ENCODE measurements at places on chromosomes 7 and 10.

GRCh38 chr7:41148521-41148951 is 554.4 kb downstream of the INHBA start:
- no peak for DNase-seq

DNA sequence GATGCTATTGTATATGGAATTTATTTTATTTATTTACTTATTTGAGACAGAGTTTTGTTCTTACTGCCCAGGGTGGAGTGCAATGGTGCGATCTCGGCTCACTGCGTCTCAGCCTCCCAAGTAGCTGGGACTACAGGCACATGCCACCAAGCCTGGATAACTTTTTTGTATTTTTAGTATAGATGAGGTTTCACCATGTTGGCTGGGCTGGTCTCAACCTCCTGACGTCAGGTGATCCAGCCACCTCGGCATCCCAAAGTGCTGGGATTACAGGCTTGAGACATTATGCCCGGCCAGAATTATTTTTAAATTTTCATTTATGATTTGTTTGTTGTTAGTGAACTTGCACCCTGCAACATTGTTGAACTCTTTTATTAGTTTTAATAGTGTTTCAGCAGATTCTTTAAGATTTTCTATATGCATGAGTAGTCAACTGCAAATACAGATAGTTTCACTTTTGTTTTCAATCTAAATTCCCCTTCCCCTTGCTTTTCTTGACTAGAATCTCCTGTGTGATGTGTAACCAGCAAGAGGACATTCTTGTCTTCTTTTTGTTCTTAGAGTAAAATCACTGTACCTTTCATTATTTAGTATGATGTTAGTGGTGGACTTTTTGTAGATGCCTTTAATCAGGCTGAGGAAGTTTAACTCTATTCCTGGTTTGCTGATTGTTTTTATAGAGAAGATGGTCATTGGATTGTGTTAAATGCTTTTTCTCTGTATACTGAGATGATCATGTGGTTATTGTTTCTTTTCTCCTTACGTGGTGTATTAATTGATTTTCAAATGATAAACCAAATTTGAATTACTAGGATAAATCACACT is 27.8 kb downstream of the ZNF33A start:
- no peak for DNase-seq

DNA sequence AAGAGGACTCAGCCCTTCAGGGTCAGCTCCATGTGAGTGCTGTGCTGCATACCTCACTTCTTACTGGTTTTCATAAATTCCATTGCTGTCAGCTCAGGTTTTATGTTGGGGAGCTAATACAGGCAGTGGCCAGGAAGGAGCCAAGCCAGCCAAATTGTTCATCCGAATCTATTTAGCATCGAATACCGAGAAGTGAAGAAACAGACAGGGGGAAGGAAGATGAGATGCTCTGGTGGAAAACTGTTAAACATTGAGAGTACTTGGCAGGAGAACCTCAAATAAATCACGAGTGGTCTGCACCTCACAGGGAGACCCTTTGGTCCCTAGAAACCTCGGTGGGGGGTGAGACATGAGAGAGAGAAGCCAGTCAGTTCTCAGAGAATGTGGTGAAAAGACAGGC is 196.0 kb upstream of the TMEM72 start:
- DNase-seq: no peak

DNA sequence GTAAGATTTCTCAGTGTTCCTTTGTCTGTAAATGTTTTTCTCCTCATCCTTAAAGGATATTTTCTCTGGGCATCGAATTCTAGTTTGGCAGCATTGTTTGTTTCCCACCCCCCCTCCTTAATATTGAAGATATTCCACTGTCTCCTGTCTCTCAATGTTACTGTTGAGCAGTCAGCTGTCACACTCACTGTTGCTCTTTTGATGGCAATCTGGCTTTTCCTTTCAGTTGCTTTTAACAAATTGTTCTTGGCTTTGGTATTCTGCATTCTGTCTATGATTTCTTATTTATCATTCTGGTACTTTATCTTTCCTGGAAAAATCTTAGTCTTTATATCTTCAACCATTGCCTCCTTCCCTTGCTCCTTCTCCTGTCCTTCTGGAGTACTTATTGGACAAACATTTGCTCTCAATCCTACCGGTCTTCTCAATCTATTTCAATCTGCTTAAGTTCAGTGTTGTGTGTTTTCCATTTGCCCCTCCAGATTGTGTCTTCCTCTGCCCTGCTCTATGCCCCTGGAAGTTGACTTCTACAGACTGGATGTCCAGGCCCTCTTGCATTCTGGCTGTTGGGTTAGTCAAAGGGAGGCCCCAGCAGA is 9.3 kb upstream of the GTPBP4 start:
- no peak for DNase-seq

DNA sequence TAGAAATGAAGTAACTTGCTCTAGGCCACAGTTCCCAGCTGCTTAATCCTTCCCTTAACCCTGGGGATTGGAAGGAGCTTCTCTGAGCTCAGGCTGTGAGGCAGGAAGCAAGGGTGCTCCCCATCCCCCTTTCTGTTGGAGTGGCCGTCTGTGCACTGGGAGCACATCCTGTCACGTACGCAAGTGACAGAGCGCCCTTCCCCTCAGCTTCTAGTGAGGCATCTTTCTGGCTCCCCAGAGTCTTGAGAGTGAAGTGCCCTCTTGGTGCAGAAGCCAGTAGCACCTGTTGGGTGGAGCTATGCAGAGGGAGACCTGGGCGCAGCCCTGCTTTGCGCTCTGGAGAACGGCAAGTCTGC is 47.8 kb downstream of the SHH start:
- DNase-seq: no peak

GRCh38 chr10:33596422-33596821 is 262.0 kb upstream of the NRP1 start:
- DNase-seq: no peak

DNA sequence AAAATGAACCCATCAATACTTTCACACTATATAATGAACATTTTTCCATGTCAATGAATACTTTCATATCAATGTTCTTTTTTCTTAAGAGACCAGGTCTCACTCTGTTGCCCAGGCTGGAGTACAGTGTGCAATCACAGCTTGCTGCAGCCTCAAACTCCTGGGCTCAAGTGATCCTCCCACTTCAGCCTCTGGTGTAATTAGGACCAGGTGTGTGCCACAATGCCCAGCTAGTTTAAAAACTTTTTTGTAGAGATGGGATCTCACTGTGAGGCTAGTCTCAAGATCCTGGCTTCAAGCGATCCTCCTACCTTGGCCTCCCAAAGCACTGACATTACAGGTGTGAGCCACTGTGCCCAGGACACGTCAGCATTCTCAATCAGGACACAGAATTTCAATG is 85.2 kb downstream of the SH3PXD2A start:
- no peak for DNase-seq

- peak; percentile 26 for DNase-seq
Observed at GRCh38 chr10:7121154-7121797, 289.6 kb downstream of the SFMBT2 start.

GRCh38 chr10:70122742-70123141 is 9.9 kb downstream of the AIFM2 start:
- DNase-seq: no peak

- DNase-seq: no peak
Observed at GRCh38 chr10:134247-135131, 766 bp upstream of the ZMYND11 start.

DNA sequence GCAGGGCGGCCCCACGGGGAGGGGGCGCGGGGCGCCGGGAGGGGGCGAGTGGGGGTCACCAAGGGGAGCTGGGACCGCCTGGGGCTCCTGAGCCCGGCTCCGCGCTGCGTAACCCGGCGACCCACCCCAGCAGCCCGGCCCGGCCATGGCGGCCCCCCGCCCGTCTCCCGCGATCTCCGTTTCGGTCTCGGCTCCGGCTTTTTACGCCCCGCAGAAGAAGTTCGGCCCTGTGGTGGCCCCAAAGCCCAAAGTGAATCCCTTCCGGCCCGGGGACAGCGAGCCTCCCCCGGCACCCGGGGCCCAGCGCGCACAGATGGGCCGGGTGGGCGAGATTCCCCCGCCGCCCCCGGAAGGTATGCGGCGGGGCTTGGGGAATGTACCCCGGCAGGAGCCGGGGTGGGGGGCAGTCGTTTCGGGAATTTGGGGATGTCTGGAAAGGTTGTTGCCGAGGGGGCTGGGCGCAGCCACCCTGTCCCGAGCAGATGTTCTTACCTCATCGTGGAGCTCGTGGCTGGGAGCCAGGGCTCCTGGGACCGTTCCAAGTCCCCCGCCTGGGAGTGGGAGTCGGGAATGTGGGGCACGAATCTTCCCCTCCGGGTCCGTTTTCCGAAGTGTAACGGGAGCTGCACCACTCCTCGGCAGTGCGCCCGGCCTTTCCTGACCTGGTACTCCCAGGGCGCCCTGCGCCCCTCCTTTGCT is 431 bp downstream of the ZYX start:
- DNase-seq: no peak

- no peak for DNase-seq
Observed at GRCh38 chr7:22025983-22026382, 80.3 kb upstream of the CDCA7L start.

DNA sequence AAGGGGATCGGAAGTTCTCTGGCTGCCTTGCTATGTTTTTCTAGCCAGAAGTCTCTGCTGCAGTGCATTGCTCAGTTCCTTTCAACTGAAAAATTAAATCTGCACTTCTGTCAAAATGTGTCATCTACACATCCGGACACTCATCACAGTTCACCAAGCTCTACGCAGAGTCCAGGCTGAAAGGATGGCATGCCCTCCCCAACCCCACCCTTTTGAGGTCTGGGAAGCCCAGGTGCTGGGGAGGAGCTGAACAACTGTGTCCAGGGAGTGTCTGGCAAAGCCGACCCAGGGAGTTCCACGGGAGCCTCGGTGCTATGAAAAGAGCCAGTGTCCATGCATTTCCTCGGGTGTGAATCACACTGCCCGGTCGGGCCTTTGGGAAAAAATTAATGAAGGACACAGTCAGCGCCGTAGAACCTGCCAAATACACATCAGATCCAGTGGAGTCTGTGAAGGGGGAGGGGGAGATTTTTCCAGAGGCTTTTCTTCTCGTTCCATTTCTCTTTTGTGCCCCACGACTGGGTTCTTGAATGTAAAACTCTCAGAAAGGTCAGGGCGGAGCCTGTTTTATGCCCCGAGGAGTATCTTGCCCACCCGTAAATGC is 757 bp upstream of the PALS2 start:
- no peak for DNase-seq

- DNase-seq: no peak
Observed at GRCh38 chr10:43354879-43355380, 16.5 kb upstream of the FXYD4 start.

DNA sequence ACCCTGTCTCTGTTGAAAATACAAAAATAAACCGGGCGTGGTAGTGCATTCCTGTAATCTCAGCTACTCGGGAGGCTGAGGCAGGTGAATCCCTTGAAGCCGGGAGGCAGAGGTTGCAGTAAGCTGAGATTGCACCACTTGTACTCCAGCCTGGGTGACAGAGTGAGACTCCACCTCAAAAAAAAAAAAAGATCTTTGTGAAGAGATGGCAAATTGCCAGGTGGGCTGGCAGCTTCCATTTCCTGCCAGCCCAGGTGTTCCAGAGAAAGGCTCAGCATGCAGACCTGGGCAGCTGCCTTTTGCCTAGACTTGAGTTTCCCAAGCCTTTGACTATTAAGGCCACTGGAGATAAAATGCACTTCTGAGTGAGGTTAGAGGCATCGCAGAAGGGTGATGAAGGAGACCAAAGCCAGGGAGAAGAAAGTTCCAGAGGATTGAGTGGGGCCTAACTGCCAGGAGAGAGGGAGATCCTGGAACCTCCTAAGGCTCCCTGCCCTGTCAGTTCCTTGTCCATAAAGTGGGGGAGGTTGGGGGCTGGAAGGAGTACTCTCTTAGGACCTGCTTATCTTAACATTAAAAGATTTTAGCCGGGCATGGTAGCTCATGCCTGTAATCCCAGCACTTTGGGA is 10.0 kb upstream of the DDIT4 start:
- DNase-seq: no peak

GRCh38 chr7:27262121-27262520 is 19.5 kb downstream of the EVX1 start:
- DNase-seq: no peak

GRCh38 chr10:70323138-70323696 is 39.4 kb upstream of the NPFFR1 start:
- no peak for DNase-seq

DNA sequence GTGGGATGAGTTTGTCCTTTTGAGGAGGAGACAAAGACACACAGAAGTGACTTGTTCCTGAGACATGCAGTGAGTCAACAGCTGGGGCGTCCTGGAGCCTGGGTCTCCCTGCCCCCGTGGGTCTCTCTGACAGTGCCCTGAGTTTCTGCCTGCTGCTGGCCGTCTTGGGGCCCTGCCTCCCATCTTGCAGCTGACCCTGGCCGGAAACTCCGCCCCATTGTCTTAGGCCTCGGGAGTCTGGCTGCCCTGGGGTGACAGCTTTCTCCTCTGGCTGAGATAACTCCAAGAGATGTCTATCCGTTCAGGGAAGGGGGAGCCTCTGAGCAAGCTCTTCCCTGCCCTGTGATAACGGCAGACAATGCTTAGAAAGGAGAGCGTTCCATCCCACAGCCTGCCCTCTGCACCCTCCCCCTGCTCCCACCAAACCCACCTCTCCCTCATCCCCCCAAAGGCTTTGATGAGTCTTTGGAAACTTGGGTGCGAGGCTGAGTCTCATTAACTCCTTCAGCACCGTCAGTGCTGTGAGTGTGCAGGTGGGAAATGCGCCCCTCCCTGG is 69.5 kb upstream of the PODXL start:
- DNase-seq: no peak

DNA sequence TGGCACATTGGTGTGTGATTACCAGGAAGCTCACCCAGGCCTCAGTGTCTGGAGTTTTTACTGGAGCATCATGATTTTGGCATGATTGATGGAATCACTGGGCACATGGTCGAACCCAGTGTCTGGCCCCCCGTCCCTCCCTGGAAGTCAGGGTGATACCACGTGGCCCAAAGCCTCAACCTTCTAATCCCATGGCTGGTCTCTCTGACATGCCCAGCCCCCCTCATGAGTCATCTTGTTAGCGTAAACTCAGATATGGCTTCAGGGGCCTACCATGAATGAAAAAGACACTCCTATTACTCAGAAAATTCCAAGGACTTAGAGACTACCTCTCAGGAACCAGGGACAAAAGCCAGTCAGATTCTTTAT is 109.3 kb downstream of the GRK5 start:
- no peak for DNase-seq

DNA sequence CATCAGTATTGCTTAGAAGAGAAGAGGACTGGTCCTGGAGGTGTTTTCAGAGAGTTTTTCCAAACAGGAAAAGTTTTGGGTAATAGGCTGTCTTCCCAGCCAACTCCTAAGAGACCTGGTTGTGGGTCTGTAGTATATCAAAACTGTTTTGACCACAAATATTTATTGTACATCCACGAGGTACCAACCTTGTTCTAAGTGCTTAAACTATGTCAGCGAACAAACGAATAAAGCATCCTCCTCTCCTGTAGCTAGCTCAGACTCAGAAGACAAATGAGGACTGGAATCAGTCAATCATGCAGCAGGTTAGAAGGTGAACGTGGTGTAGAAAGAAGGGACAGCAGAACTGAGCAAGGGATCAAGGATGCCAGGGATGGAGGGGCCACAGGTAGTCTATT is 61.6 kb upstream of the MKI67 start:
- DNase-seq: no peak

DNA sequence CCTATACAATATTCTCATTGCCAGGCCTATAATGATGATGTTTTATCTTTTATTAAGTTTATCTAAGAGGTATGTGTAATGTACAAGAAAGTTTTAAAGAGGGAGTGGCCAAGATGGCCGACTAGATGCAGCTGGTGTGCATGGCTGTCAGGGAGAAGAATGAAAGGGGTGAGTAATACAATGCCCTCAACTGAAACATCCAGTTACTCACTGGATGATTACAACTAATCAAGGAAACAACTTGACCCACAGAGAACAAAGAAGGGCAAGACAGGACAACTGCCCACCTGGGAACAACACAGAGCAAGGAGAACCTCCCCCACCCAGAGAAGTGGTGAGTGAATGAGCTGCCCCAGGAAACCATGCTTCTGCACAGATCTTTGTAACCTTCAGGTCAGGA is 880.0 kb upstream of the LRRTM3 start:
- no peak for DNase-seq

All from stimulated activated CD4-positive, alpha-beta T cell treated with anti-CD3 and anti-CD28 coated beads, TNF-alpha, amount 100 ng/mL, for 1 hour (primary cell).